ENCODE measurements at places on chromosomes 4 and X. TPM values are rescaled to one million over a fixed set of nuclear protein-coding genes. Genes with fewer than 3 reads are reported as not detected.

KIF4A gene
- 3.7 TPM for total RNA-seq

MSANTD1 gene
- 1.0 TPM for total RNA-seq

TMEM31 gene
- not detected for total RNA-seq

CXCR3 gene
- not detected for total RNA-seq

GAGE1 gene
- not detected for total RNA-seq

DNAAF6 gene
- not detected for total RNA-seq

PNCK gene
- total RNA-seq, result not detected

PABPC1L2B gene
- total RNA-seq, result not detected

SPANXN3 gene
- total RNA-seq, result not detected

PABPC1L2A gene
- not detected for total RNA-seq

Data from skeletal muscle tissue (tissue), 5 donors.